ENCODE measurements at places on chromosomes 11 and 22.

GRCh38 chr11:36363361-36364268 lies 67.5 kb downstream of the PRR5L start:
- DNase-seq: no peak

GRCh38 chr11:11814614-11815452 lies 26.9 kb upstream of the USP47 start:
- DNase-seq: no peak

- no peak for DNase-seq
These were observed 56.8 kb downstream of the GUCY1A2 start for GRCh38 chr11:106961518-106961917.

DNA sequence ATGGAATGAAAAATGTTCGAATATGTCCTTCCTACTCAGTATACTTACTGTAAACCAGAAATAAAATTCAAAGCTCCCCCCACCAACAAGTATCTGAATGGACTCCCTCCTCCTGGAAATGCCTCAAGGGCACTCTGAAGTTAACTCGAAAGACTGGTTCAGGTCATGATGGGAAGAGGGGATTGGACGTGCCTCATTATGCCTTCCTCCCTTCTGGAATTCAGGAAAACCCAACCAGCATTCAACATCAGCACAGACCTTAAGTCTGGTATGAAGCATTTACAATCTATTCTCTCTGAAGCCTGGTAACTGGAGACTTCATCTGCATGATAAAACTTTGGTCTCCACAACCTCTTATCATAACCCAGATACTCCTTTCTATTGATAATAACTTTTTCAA lies 428.3 kb upstream of the RAG2 start:
- no peak for DNase-seq

DNA sequence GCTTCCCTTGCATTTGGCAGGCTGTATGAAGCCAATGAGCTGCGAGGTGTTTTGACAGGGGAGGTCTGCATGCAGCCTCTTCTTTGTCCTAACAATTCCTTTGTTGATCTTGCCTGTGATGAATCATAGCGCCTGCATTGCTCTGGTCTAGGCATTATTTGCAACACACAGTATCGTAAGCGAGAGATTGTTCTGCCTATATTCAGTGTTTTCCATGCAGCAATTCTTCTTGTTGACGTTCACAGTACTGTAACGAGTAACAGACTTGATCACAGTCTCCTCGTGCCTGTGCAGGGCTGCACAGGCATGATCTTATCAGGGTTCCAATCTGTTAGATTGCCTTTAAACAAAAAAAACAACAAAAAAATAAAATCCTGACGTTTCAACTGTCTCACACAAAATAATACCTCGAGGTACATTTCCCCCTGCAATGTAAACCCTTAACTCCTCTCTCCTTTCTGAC lies 13.9 kb upstream of the ADSL start:
- no peak for DNase-seq

Data from stimulated activated CD4-positive, alpha-beta T cell treated with anti-CD3 and anti-CD28 coated beads, Interleukin-1b, Interleukin-23, amount 100 ng/mL, for 1 hour (primary cell).